Right atrium auricular region (tissue), 2 donors: ENCODE measurements at places on chromosomes 4 and X. TPM values are rescaled to one million over a fixed set of nuclear protein-coding genes. Genes with fewer than 3 reads are reported as not detected.

The SATL1 gene
- total RNA-seq, result not detected

The CT45A5 gene
- not detected for total RNA-seq

The BST1 gene
- 10.2 TPM for total RNA-seq

The TBX22 gene
- total RNA-seq, result not detected

The NRK gene
- 2.3 TPM for total RNA-seq

The DUSP21 gene
- not detected for total RNA-seq
